ENCODE measurements at places on chromosomes 3 and 15.
A peak's percentile ranks its signal among the peaks of the same experiment; 100 is the strongest.

DNA sequence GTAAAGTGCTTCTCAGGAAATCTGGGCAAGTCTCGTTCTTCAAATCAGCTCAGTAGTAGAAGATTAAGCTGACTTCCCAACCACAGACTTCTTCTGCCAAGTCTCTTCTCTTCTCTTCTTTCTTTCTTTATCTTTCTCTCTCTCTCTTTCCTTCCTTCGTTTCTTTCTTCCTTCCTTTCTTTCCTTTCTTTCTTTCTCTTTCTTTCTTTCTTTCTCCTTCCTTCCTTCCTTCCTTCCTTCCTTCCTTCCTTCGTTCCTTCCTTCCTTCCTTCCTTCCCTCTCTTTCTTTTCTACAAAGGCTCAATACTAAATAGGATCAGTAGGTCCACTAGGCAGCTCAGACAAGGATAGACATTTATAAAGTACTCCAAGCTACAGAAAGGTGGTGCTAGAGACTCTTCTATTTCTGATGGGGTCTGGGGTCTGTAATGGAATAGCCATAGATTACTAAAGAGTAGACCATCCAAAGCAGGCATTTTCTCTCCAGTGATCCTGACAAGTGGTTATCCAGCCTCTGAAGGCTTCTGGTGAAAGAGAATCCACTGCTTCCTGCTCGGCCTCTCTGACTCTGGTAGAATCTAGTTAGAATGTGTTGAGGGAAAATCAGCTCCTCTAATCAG is 100.8 kb downstream of the TPRG1 start:
- no peak overlapping the region for H3K4me3 ChIP-seq
- no peaks in the 10 kb centered on the region for H3K27me3 ChIP-seq
- H3K4me1 ChIP-seq: no peaks in the 10 kb centered on the region
- H3K27ac ChIP-seq: no peak overlapping the region
- no peaks in the 10 kb centered on the region for H3K36me3 ChIP-seq
- no peak for DNase-seq

- H3K27ac ChIP-seq: no peak overlapping the region
- peaks cover 3% of the 10 kb centered on the region for H3K4me1 ChIP-seq
- DNase-seq: no peak
- H3K4me3 ChIP-seq: no peak overlapping the region
Measured at GRCh38 chr3:10357592-10358308, 36.8 kb upstream of the SEC13 start.

DNA sequence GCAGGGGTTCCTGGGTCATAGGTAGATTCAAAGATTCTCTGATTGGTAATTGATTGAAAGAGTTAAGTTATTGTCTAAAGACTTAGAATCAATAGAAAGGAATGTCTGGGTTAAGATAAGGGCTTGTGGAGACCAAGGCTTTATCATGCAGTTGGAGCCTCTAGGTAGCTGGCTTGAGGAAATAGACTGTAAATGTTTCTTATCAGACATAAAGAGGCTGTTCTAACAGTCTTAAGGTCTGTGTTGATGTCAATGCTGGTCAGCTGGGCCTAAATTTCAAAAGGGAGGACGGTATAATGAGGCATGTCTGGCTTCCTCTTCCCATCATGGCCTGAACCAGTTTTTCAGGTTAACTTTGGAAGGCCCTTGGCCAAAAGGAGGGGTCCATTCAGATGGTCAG is 48.9 kb downstream of the GASK1A start:
- peaks cover 22% of the 10 kb centered on the region for H3K4me1 ChIP-seq
- no peaks in the 10 kb centered on the region for H3K27me3 ChIP-seq
- no peak overlapping the region for H3K4me3 ChIP-seq
- no peak overlapping the region for H3K27ac ChIP-seq
- no peaks in the 10 kb centered on the region for H3K36me3 ChIP-seq
- no peak for DNase-seq

GRCh38 chr3:7307410-7307809 is 446.5 kb downstream of the GRM7 start:
- H3K27ac ChIP-seq: no peak overlapping the region
- H3K4me3 ChIP-seq: no peak overlapping the region
- H3K4me1 ChIP-seq: no peaks in the 10 kb centered on the region
- DNase-seq: no peak
- no peaks in the 10 kb centered on the region for H3K36me3 ChIP-seq
- H3K27me3 ChIP-seq: no peaks in the 10 kb centered on the region

DNA sequence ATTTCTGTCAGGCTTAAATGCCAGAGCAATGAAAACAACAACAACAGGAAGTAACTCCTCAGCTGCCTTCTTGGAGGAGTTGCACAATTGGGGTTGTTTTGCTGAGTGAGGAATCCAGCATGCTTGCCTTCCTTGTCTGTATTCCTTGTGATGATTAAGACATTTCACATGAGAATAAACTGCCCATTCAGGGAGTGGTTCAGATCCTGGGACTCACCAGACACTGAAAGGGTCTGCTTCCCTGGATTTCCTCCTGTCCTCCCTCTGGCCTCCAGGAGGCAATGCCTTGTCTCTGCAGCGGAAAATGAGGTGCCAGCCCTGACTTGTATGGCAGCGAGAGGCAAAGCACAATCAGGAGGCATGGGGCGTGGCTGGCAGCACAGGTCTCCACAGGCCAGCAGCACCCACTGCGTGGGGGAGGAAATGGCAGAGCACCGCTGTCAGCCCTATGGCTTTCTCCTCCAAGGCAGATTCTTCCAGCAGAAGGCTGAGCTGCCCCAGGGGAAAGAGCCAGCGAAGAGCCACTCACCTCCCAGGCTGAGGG is 41.5 kb downstream of the RBP2 start:
- H3K4me3 ChIP-seq: no peak overlapping the region
- H3K36me3 ChIP-seq: no peaks in the 10 kb centered on the region
- no peak overlapping the region for H3K27ac ChIP-seq
- H3K27me3 ChIP-seq: no peaks in the 10 kb centered on the region

DNA sequence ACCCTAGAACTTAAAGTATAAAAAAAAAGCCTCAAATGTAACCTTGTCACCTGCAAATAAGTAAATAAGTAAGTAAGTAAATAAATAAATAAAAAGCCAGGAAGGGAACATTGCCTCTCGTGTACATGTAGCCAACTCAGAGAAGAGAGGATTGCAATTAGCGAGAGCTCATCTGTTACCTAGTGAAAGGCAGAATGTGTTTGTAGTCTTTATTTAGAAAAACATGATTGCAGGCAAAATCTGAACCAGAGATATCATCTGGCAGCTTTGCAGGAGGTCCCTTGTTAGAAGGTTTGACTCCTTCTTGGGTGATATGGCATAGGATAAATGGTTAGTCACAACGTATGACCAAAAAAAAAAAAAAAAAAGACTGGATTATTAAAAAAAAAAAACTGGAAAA is 71.6 kb upstream of the SYN2 start:
- no peak overlapping the region for H3K4me3 ChIP-seq
- H3K27ac ChIP-seq: no peak overlapping the region
- no peaks in the 10 kb centered on the region for H3K36me3 ChIP-seq
- H3K27me3 ChIP-seq: no peaks in the 10 kb centered on the region
- no peaks in the 10 kb centered on the region for H3K4me1 ChIP-seq

GRCh38 chr3:95036526-95037021 is 973.7 kb downstream of the NSUN3 start:
- H3K27me3 ChIP-seq: no peaks in the 10 kb centered on the region
- no peaks in the 10 kb centered on the region for H3K4me1 ChIP-seq
- H3K36me3 ChIP-seq: no peaks in the 10 kb centered on the region
- no peak overlapping the region for H3K27ac ChIP-seq

GRCh38 chr3:27533718-27534573 is 49.8 kb upstream of the SLC4A7 start:
- DNase-seq: no peak
- no peaks in the 10 kb centered on the region for H3K36me3 ChIP-seq
- H3K4me1 ChIP-seq: peaks cover 11% of the 10 kb centered on the region
- H3K27me3 ChIP-seq: no peaks in the 10 kb centered on the region
- no peak overlapping the region for H3K27ac ChIP-seq

DNA sequence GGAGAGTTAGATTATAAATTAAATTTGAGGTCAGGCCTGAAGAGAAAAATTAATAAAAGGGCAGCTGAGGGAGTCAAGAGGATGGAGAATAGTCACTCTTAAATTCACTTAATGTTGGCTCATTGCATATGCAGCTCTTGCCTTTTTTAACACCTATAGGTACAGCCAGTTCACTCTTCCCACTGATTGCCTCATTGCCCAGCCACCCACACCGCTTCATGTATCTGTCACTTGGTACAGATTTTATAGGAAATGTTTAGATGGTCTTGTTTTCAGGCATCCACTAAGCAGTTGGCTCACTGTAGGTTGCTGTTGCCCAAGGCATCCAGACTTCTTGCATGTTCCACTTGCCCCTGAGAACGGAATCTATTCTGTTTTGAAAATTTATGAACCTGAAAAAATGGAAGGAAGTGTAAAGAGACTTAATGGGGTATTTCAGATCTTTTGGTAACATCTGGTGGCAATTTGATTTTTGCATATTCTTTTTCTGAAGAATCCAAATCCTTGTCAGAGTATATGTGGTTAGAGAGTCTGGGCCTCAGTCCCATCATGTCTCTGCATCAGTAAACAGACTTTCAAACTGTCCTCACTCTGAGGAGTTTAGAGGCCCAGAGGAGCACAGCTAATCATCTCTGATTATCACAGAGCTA is 151.9 kb downstream of the RBPMS2 start:
- no peaks in the 10 kb centered on the region for H3K27me3 ChIP-seq
- no peaks in the 10 kb centered on the region for H3K36me3 ChIP-seq
- peak overlapping the region; percentile 46 for H3K4me3 ChIP-seq
- peak overlapping the region; percentile 57 for H3K27ac ChIP-seq

Data from naive thymus-derived CD4-positive, alpha-beta T cell (primary cell).